ENCODE measurements at places on chromosomes 16 and 17.

GRCh38 chr17:61416540-61417363, 17.1 kb downstream of the TBX2 start:
- no peak for DNase-seq

DNA sequence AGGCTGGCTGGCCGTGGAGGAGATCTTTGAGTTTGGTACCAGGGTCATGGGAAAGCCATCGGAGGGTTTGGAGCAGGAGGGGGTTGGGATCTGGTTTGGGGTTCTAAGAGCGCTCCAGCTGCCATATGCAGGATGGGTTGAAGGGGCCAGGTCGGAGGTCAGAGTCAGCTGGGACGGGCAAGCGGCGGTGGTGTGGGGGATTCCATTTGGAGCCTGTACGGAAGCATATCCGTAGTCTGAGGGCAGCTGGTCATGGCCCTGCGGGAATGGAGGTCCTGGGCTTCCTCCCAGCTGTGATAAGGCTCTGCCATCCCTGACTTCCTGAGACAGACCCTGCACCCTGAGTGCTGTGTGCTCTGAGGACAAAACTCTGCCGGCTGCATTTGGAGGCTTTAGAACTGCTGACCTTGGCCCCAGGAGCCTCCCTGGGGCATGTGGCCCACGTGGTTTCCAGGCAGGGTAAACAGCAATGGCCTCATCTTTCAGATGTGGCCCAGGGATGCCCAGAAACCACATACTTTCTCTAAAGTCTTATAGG, 46.5 kb downstream of the ATP2C2 start:
- DNase-seq = no peak

- no peak for DNase-seq
These were observed 1.2 kb downstream of the MMP15 start for GRCh38 chr16:58026705-58027160.

DNA sequence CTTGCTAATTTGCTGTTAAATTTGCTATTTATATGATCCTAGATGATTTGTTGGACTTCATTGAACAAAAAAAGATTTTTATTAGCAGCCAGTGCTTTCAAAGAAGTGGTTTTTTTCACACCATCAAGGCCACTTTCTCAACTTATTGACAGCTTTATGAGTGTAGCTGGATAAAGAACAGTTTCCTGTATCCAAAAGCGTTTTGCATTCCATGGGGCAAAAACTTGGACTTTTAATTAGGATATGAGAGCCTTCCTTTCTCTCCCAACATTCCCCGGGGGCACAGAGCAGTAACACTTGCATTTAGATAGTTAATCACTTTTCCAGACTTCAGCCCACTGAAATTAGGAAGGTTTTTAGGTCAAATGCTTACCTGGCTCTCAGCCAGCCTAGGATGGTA, 177.1 kb upstream of the ELAC2 start:
- DNase-seq = no peak

- DNase-seq = peak; percentile 47
These were observed 47.8 kb downstream of the MARCHF10 start for GRCh38 chr17:62760059-62760944.

- DNase-seq = no peak
These were observed 29.4 kb upstream of the SUPT4H1 start for GRCh38 chr17:58381124-58382035.

DNA sequence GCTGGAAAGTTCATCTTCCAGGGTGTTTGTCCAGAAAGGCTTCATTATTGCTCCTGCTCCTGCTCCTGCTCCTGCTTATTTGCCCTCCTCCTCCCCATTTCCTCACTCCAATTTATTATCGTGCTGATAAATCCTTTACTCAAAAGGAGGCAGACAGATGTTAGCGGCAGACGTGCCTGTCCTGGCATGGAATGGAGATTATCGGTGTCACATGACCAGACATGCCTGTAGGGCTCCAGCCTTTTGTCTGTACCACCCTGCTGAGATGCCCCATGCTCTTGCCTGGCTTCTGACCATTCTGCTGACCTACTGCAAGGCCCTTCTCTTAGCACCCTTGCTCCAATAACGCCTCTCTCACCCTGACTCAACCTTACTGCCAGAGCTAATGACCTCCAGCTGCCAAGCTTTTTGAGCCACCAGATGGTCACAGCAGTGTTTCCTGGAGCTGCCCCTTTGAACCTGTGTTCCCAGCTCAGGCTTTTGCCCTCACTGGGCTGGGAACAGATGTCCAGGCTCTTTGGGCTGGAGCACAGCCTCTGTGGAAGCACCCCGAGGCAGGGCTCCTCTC, 12.8 kb downstream of the DNAH9 start:
- DNase-seq = no peak

DNA sequence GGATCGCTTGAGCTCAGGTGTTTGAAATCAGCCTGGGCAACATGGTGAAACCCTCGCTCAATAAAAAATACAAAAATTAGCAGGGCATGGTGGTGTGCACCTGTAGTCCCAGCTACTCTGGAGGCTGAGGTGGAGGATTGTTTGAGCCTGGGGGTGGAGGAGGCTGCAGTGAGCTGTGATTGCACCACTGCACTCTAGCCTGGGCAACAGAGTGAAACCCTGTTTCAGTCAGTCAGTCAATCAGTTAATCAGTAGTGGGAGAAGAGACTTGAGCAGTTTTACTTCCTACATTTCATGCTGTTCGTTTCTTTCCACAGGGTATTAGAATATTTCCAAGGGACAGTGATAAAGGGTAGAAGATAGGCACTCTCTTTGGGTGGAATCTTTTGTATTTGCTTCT, 8.8 kb downstream of the MAP3K3 start:
- no peak for DNase-seq

- DNase-seq = no peak
These were observed 644.1 kb downstream of the KCNJ2 start for GRCh38 chr17:70813355-70813930.

GRCh38 chr17:79819085-79819484, 20.2 kb downstream of the CBX4 start:
- no peak for DNase-seq

DNA sequence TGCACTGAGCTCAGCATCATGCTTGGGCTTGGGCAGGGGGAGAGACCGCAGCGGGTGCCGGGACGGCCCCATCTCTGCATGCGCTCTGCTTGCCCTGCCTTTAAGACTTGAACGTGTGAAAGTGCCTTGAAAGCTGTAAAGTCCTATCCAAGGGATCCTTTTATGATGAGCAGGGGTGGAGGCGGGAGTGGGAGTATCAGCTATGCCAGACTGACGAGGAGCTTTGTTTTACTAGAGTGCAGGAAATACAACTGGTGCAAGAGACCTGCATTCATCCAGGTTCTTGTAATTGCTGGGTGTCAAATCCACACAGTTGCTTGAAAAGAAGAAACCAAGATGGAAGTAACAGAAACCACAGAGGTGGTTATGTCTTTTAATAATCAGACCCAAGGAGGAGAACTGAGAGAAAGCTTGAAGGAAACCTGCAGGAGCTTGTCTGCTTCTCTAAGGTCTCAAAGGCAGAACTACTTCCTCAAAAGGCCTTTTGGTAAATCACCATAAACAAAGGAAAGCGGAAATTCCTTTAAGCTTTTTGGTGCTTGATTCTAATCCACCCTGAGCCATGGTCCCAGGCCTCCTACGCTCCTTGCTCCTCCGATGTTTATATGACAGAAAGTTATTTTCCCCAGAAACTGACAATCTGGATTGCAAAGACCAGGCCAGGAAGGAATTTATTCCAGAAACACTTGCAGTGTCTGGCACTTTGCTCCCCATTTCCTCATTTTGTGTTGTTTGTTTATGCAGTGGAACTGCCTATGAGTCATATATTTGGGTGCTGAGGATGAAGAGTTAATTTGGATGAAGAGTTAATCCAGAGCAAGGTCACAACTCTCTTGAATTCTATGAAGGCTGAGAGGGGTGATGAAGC, 51.3 kb upstream of the FBXO47 start:
- DNase-seq = no peak

DNA sequence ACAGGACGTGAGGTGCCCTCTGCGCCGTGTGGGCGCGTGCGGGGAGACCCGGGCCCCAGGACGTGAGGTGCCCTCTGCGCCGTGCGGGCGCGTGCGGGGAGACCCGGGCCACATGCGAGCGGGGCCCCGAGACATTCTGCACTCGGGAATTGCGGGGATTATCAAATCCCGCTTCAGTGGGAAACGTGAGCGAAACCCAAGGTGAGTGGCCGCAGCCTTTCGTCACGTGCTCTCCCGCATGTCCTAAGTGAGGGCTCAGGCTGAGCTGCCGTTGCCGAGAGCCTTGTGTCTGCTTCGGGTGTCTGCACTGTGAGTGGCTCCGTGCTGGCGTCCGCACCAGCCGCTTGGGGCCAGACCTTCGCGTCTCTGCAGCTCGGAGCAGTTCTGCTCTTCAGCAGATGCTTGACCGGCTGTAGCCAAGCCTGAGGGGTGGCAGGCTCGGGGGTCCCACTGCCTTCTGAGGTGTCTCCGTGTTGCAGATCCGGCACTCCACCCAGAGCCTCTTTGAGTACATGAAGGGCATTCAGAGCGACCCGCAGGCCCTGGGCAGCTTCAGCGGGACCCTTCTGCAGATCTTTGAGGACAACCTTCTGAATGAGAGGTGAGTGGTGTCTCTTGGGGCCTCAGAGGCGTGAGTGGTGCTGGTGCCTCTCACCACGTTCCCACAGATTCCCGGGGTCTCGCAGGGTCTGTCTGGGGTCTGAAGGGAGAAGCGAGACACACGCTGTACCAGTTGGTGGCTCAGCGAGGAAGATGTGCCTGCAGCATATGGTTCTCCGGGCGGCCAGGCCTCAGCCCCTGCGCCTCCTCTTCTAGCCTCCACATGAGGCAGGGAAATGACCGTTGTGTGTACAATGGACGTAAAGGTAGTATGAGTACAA, 90.5 kb upstream of the ZNF750 start:
- no peak for DNase-seq

- DNase-seq = no peak
These were observed 88.4 kb downstream of the FTO start for GRCh38 chr16:53792161-53792951.

DNA sequence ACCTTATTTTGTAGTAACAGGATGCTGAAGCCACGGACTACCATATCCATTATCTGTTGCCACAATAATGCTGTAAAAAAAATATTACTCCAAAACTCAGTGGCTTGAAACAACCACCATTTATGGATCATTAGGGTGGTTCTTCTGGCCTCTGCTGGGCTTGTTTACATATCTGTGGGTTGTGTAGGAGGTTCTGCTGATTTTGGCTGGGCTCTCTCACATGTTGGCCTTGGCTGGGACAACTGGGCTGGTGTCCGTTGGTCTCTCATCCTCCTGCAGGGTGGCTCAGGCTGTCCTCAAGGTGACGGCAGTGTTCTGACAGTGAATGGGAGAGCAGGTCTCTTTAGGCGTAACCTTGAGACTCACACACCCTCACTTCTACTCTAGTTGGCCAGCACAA, 76.0 kb downstream of the GPR139 start:
- DNase-seq = no peak

GRCh38 chr16:19410435-19411171, 7.1 kb upstream of the TMC5 start:
- DNase-seq = no peak

All from fibroblast of skin of left quadriceps (primary cell).